ENCODE measurements at places on chromosomes 11 and 22.

DNA sequence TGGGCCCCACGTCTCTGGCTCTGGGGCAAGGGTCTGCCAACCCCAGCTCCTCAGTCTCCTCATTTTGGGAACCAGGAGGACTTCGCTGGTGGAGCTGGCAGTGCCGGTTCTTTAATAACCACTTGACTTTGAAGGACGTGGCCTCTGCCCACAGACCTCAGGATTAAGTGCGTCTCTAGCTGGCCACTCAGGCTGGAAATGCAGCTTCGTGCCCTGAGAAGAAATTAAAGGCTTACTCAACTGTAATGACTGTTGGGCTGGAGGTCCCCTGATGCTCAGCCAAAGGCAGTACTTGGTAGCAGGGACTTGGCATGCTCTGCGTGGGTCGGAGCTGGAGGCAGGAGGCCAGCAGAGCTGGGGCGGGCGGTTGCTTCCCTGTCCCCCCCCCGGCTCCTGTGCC lies 16.7 kb upstream of the PARVG start:
- DNase-seq = no peak

DNA sequence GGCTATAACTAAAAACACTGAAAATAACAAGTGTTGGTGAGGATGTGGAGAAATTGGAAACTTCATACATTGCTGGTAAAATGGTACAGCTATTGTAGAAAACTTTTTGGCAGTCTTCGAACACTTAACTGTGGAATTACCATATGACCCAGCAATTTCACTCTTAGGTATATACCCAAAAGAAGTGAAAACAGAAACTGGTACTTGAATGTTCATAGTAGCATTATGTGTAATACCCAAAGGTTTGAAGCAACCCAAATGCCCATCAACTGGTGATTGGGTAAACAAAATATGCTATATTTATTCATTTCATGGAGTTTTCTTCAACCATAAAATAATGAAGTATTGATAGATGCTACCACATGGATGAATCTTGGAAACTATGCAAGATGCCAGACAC lies 40.8 kb upstream of the FTH1 start:
- DNase-seq = no peak

DNA sequence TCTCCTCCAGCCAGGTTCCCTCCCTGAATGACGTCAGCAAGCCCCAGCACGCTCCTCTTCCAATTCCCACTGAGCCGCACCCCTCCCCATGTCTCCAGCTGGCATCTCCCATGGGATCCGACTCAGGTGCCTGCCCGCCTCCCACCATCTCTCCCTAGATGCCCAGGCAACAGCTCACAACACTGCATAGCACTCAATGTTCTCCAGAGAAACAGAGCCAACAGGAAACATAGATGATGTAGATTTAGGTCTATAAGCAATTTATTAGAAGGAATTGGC lies 532.3 kb downstream of the BRD1 start:
- DNase-seq = no peak

DNA sequence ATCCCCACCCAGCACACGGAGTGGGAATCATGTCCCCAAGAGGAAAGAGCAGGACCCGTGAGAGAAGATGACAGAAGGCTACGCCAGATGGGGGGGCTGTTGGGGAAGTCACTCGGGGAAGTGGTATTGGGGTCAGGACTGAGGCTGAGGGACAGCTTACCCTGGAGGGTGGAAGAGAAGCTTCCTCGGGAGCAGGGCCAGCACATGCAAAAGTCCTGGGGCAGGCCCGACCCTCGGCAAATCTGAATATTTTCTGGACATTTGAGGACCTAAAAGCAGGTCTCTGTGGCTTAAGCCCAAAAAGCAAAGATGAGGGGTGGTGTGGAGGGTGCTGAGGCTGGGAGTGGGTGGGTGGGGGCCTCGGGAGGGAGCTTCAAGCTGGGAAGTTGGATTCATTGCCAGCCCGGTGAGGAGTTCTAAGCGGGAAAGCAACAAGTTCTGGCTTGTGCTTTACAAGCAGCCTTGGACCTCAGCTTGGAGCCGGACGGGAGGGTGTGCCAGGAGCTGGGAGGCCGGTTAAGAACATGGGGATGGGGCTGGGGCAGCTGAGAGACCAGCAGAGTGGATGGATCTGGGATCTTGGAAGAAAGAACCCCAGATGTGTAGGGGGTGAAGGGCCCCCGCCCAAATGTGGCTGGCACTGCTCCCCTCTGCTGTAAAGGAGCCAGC lies 34.9 kb downstream of the GRAMD4 start:
- DNase-seq = no peak

DNA sequence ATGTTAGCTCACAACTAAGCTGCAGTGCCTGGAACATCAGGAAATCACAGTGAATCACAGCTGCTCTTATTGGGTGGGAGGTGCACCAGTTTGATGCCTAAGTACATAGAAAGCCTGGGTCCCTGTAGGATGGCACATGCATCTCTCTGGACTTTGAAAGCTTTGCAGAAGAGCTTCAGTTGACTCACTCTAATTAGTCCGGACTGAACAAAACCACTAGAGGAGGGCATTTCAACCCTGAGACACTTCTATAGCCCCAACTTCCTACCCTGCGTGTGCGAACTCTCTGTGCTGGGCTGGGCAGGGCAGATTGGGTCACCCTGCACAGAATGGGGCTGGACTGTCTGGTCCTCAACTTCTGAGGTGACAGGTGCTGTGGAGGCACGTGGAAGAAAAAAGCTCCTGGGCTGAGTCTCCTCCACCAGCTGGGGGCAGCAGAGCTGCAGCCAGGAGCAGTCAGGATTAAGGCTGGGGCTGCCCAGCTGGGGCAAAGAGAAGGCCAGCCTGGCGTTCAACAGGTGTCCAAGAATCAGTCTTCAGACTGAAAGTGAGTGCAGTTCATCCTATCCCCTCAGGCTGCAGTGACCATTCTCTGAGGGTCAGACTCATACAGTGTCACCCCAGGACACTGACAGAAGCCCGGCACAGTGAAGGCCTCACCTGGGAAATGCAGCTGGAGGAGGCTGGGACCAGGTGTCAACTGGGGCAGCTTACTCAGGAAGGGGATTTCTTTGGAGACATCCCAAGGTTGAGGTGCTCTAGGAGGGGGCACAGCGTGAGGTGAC lies 22.1 kb downstream of the GGTLC2 start:
- no peak for DNase-seq

GRCh38 chr11:125750629-125751028 lies 4.5 kb downstream of the PATE1 start:
- no peak for DNase-seq

GRCh38 chr11:65821107-65821506 lies 12.7 kb upstream of the SNX32 start:
- DNase-seq = no peak

DNA sequence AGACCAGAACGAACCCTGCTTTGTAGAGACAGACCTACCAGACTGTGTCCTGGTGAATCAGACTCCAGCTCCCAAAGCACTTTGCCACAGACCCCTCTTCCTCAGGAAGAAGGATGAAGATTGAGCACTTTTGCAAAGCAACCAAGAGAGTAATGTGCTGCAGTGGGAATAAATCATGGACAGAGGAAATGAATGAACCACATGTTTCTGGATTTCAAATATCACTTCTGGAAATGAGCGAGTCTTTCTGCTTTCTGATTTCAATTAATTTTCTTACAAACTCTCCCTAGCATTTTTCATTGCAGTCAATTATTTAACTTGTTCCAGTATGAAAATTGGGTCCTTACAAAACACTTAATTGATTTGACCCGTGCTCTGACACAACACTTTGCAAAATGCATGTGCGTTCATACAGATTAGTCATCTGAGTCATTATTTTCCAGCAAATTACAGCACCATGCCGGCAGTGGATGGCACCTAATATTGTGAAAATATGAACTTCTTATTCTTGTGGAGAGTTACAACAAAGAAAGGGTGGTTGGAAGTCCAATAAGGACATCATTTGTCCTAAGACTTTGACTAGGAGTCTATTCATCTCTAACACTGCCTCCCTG lies 315.9 kb upstream of the CCDC90B start:
- DNase-seq = no peak

DNA sequence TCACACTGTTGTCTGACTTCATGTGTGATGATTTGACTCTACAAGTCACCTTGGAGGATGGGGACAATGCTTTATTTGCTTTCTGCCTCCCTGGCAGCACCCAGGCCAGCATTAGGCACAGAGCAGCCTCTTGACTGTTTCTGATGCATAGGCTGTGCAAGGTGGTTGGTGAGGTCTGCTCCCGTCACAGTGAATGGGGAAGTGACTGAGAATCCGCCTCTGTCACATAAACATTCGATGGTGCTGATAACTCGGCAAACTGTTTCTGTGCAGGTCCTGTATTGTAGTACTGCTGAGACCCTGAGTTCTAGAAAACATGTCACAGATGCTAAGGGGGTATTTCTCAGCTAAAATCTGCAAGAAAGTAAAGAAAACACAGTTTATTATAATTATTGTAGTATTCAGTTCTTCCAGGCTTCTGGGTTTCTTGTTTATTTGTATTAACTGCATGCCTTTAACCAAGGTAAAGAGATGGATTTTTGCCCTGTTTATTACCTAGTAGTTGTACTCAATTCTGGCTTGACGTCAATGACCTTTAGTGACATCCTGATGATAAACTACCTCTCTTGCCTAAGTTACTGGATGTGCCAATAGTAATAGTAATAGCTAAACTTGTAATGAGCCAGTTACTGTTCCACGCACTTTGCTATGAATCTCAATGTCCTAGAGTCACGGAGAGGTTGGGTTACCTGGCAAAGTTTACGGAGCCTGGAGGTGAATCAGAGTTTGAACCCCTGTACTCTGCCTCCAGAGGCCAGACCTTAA lies 24.8 kb upstream of the RCN1 start:
- DNase-seq = no peak

- no peak for DNase-seq
These were observed 2.2 kb upstream of the OR8D4 start for GRCh38 chr11:123899792-123900191.

DNA sequence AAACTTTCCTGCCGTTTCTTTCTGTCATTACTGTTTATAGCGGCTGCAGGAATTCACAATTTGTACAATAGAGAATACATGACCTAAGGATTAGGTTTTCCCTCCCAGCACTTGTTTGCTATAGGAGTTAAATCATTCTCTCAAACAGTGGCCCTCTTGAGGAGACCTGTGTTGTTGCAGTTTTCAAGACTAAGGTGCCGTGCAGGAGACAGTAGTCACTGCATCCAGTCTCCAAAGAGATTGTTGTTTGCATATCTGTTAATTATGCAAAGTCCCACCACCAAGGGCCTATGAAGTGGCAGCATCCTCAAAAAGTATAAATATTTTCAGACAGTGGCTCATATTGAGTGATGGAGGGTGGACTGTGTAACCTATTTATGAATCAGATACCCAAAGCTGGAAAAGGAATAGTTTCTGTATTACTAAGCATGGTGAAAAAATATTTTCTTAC lies 2.3 kb downstream of the PRSS23 start:
- peak; percentile 36 for DNase-seq

DNA sequence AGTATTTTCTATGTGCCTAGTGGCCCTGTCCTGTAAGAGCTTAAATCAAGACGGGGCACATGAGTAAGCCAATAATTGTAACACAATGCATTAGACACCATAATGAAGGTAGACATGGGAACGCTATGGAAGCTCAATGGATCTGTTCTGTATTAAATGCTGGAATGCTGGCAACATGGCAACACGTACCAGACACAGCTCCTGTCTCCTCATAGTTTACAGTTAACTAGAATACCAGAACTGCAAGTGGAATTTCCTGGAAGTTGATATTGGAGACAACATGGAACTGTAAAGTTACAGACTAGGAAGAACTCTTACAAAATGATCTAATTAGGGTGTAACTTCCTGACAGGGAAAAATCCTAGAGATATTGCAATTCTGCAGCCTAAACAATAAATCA lies 12.4 kb downstream of the P4HA3 start:
- DNase-seq = no peak

- no peak for DNase-seq
These were observed 19.0 kb upstream of the PRODH start for GRCh38 chr22:18954990-18955571.

- no peak for DNase-seq
These were observed 1.2 kb downstream of the PDGFB start for GRCh38 chr22:39243439-39244135.

GRCh38 chr11:62885137-62885750 lies 4.5 kb downstream of the SLC3A2 start:
- DNase-seq = no peak

- peak; percentile 72 for DNase-seq
These were observed 473 bp downstream of the FNBP4 start for GRCh38 chr11:47766509-47767227.

GRCh38 chr11:86292912-86293616 lies 9.0 kb upstream of the HIKESHI start:
- peak; percentile 51 for DNase-seq

DNA sequence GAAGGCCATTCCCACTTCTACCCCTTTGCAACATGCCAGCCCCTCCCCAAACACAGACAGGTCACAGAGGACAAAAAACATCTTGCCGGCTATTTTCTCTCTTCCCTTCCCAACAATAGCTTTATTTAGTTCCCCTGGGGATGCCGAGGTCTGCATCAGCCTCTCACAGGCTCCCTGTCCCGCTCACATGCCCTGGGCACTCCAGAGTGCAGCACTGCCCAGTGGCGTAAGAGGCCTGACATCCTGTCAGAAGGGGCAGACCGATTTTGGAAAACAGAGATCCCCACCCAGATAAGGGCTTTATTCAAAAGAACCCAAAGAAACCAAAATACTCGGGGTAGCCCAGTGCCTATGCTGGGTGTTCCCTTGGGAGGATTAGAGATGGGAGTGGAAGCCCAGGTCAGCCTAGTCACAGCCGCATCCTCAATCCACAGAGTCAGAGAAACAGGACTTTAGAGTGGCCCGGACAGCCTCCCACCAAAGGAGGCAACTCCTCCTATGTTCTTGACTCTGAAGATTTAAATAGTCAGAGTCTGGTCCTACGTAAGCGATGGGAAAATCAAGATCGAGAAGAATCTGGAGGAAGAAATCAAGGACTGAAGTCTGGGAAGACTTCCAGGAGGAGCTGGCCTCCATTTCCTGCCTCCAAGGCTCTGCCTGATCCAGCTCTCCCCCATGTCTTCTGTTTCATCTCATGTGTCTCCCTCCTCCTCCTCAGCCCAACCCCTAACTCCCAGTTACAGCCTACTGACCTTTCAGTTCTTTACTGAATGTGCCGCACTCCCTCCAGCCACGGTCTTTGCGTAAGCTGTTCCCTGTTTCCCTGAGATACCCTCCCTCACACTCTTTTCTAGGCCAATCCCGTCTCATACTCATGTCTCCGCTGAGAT lies 129.3 kb downstream of the FBXO7 start:
- DNase-seq = no peak

DNA sequence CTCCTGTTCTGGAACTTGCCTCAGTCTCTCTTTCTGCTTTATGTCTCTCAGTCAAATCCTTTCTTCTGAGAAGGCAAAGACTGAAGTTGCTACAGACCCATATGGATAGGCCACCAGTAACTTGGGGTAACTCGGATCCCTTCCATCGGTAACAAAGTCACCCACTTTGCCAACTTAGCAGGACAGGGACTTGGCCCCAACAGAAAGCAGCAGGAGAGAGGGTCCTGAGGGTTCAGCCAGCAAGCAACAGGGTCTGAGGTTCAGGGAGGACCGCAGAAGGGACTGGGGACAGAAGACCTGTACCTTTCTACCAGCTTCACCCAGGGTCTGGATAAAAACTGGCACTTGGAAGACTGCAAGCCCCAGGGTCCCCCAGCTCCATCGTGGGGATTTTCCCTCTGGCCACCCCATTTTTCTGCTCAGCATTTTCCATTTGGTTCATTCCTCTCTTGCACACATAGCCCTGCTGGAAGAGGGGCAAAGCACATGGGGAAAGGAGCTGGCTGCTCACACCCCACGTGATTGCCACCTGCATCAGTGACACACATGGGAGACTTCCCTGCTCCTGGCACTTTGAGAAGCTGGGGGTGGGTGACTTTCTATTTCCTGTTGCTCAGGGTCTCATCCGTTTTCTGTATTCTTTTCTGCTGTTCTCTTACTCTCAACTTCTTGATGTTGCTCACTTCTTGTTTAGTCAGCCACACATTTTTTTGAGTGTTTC lies 34.6 kb upstream of the GNAZ start:
- DNase-seq = no peak
